ENCODE measurements at places on chromosomes 6 and 20.

DNA sequence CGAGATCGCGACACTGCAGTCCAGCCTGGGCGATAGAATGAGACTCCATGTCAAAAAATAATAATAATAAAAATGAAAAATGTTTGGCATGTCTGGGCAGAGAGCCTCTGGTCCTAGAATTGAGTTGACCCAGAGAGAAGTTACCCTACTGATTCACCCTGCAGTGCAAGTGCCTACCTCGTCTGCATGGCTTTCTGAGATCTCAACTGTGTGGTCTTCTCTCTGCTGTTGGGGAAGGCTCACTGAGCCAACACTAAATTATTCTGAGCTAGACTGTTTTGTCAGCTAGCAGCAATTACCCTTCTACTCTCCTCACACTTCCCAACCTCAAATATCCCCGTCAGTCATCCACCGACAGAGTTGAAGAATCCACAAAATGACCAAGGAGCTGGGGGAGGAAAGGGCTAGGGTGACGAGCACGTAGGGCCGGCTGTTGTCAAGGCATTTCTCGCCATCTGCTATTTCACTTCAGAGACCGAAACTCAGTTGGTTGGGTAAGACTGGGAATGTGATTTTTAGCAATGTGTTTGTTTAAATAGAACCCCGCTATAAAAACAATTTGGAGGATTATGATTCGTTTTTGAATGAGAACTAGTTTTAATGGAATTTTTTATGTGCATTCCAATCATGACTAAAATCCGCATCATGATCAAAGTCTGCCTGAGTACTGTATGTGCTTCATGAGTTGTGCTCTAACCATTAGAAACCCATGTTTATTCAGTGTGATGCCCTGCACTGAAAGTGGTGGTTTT, 9.4 kb downstream of the MAS1 start:
- ATAC-seq, result no peak

DNA sequence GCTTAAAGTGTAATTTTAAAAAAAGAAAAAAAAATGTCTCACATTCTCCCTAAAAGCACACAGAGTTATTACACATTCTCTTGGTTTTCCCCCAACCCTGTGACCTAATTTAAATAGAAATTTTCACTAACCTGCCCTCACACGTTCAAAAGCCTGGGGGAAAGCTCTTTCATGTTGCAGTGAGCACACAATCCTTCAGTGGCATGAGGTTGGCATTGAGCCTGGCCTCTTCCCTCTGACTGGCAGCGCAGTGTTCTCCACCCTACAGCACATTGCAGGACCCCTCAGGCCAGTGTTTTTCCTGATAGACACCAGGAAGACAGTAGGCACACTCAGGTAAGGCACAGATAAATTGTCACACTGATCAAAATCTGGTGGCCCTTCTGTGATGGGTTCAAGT, 34.1 kb downstream of the TNFRSF21 start:
- no peak for ATAC-seq

- no peak for ATAC-seq
These were observed 15.9 kb downstream of the RFPL4B start for GRCh38 chr6:112362812-112363570.

DNA sequence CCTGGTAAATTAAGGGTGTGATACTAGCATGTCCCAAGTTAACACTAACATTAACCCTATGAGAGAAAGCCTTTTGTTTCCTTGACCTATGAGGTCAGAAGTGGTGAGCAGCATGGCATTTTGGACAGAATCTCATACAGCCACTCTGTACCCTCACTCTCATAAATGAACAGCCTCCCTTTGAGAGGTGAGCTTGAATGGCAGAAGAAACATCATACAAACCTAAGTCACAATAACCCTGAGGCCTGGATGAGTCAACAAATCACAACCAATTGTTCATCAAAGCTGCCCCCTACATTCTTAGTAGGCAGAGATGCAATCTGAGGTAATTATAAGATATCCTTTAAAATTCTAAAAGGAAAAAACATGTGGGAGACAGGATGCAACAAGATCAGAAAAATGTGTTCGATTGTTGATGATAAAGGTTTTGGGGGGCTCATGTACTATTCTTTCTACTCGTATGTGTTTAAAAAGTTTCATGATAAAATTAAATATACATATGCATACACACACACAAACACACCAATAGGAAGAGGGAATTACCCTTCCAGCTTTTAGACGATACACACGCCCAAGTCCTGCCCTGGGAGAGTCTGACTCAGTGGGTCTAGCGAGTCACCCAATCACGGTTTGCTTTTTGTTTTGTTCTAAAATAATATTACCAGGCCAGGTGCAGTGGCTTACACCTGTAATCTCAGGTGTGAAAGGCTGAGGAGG, 117.3 kb downstream of the ARHGAP18 start:
- peak; percentile 90 for ATAC-seq

DNA sequence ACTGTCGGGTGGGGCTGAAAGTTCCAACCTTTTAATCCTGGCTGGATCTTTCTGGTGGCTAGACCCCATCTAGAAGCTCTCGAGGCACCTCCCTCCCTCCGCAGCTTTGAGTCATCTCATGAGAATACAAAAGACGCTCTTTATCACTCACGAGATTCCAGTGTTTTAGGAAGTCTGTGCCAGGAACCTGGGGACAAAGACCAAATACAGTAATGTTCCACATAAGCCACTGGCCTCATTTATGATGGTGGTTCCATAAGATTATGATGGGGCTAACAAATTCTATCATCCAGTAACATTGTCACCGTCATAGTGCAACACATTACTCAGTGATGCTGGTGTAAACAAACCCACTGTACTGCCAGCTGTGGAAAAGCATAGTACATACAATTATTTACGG, 48.7 kb downstream of the NCOA7 start:
- no peak for ATAC-seq

DNA sequence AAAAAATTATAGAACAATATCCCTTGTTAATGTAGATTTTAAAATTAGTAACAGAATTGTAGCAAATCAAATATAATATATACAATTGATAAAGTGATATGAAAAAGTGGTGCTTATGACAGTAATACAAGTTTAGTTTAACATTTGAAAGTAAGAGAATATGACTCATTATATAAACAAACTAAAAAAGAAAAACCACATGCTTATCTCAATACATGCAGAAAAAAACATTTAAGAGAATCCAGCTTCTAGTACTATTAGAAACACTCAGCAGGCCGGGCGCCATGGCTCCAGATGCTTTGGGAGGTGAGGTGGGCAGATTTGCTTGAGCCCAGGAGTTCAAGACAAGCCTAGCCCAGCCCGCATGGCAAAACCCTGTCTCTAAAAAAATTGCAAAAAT, 60.7 kb upstream of the LAMA2 start:
- ATAC-seq, result no peak

- peak; percentile 86 for ATAC-seq
These were observed at the start of gene EDN1 for GRCh38 chr6:12289933-12290820. Gene EDN1 (plus strand): TSS chr6:12290361. CDS start chr6:12290630, 269 bp downstream.

GRCh38 chr6:134937426-134937825, 12.5 kb downstream of the ALDH8A1 start:
- no peak for ATAC-seq

DNA sequence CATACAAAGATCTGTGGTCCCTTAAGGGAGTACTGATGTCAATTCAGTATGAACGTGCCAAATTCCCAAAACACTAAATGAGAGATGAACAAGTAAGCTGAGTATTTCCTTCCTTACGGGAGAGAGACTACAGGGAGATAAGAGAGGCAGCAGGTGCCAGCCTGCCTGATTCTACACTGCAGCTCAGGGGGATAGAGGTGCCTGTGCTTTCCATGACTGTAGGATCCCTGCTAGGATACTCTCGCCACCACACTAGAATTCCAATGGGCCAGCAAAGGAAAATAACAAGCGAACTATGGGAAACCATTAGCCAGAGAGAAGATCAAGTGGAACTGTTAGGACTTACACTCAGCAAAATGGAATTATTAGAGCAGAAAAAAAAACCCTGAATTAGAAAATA, 198.5 kb upstream of the BTBD3 start:
- no peak for ATAC-seq

- ATAC-seq, result no peak
These were observed 164.5 kb downstream of the MTHFD1L start for GRCh38 chr6:151029970-151030369.

DNA sequence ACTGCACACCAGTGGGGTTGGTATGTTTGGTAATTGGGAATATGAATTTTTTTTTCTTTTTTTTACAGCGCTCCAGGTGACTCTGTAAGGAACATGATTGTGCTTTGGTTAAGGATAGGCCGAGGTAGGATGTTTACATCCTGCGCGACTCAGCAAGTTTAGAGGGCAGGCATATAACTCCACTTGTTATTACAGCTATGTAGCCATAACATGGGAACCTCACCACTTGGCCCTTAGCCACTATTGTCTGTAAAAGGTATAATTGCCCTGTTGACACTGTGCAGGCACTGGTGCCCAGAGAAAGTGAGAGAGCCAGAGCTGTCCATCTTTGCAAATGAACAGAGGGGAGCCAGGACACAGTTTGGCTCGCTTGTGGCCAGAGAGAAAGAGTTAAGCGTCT, 172.9 kb downstream of the MCHR2 start:
- no peak for ATAC-seq

GRCh38 chr6:48825501-48826151, 637.4 kb downstream of the MMUT start:
- no peak for ATAC-seq

- no peak for ATAC-seq
These were observed 35.8 kb downstream of the METTL24 start for GRCh38 chr6:110322151-110322873.

DNA sequence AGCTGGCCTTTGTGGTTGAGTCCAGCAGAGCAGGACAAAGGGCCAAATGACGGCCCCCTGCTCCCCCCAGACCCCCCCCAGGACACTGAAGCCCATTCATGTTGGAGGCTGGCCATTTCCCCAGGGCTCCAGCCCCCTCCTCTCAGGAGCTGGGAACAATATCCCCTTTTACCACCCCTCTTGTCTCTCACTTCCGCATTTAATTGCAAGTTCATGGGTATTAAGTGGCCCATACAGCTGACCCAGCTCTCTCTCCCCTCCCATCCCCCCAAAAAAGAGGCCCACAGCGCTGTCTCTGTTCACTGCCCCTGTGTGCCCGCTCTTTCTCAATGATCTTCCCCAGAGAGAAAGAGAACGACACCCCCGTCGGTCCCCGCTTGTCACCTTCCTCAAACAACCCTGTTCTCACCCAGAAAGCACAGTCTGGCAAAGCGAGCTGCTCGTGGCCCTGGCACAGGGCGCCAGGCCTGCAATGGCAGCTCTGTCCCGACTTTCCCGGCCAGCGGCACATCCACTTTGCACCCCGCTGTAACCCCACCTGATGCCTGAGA, 30.4 kb downstream of the PREX1 start:
- no peak for ATAC-seq

DNA sequence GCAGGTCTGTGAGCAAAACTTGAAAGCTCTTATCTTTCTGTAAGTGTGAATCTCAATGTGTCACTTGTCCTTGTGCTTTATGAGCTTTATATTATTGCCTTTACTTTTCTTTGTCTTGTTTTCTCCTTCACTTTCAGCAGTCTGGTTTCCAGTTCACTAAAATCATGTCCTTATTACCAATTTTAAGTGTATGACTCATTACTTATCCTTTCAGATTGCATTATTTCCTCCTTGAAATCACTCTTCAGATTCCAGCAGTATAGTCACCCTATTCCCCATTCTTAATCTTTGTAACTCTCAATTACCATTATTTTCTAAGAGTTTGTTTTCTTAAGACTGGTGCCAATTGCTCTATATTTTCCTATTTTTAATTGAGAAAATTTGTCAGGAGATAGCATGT, 117.4 kb upstream of the GRIK2 start:
- ATAC-seq, result no peak

- ATAC-seq, result no peak
These were observed 629.0 kb downstream of the EPHA7 start for GRCh38 chr6:92790381-92790780.

GRCh38 chr6:114439411-114439810, 96.6 kb upstream of the HS3ST5 start:
- ATAC-seq, result no peak

DNA sequence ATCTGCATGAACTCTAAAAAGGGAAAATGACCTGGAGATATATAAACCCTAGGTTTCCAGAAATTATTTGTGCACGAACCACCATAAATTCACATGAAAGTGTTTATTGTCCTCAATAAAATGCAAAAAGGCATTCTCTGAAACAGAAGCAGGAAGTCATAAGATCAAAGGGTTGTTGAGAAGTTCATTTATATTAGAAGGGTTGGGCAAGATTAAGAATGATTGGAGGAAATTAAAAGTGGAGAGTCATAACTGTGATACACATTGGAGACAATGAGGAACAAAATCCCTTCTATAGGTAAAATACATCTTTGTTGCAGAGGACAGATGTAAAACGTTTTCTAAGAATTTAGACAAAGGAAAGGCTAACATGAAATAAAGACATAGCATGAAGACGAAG, 476.8 kb downstream of the CBLN4 start:
- no peak for ATAC-seq

DNA sequence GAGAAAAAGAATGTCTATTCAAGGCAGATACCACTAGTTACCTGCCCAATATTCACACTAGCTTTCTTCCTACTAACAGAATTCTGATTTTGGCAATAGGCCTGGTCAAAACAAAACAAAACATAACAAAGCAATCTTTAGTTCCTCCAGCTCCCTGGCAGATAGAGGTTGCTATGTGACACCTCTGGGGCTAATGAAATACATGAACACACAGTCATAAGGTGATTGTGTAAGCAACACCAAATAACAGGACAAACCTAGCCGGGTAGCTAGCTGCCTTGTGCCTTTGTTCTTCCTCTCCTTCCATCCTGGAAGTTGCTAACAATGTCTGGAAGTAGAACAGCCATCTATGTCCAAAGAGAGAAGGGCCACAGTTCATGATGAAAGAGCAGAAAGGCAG, 6.0 kb upstream of the HMGN3 start:
- no peak for ATAC-seq

DNA sequence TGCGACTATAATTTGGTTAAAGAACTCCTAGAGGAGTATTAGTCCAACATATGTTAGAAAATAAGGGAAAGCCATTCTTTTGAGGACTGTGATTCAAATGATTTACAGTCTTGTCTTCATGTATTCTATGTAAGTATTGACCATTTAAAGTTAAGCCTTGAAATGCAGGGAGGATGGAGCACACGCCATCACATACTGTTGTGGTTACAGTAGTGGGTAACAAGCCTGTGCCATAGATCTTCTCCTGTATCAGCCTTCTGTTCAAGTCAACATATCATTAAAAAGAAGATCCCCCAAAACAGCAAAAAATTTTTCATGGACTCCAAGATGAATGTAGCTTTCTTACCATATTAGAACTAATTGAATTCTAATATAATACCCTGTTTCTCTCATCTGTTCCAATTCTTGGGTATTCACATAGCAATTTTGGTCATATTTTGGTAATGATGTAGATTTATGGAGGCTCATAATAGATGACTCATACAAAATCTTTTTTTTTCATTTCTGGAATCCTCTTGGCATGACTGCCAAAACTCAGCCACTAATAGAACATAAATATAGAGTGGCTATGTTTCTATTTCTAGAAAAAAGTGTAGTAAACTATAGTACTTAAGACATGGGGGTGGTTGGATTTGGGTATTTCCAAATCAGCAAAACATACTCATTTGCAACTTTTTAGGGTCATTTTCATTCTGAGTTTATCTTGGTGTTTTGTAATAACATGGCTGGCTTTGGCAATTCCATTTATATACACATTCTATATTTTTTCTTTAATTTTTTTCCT, 413.5 kb downstream of the BCKDHB start:
- no peak for ATAC-seq

All from activated T-helper 17 cell treated with anti-CD3 and anti-CD28 coated beads, Interleukin-2, amount 50 U/mL, for 72 hours (primary cell).